ENCODE measurements at places on chromosomes 2 and 18. TPM values are rescaled to one million over a fixed set of nuclear protein-coding genes. Genes with fewer than 3 reads are reported as not detected.

DNA sequence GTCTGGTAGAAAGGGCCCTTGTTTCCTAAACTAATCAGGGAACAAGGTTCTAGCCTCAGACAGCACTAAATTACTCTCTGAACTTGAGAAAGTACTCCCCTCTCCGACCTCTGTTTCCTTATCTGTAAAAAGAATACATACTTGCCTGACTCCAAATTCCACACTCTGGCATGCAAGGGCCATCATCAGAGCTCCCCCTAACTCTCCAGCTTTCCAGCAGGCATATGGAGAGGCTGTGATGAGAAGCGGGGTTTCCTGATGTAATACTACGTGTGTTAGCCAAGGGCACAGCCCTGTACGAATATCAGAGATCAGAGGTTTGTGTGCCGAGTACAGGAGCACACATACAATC lies 1.8 kb upstream of the EVA1A start:
- peaks cover 31% of the 10 kb centered on the region for H3K4me1 ChIP-seq
- peaks cover 68% of the 10 kb centered on the region for H3K27me3 ChIP-seq
- DNase-seq = no peak

DNA sequence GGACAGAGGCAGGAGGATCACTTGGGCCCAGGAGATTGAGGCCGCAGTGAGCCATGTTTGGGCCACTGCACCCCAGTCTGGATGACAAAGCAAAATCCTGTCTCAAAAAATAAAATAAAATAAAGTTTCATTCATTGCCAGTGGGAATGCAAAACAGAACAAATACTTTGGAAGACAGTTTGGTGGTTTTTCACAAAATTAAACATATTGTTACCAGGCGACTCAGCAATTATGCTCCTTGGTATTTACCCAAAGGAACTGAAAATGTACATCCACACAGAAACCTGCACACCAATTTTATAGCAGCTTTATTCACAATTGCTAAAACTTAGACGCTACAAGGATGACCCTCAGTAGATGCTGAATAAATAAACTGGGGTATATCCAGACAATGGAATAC lies 35.8 kb downstream of the FOSL2 start:
- DNase-seq = no peak
- H3K27ac ChIP-seq = no peak overlapping the region
- peaks cover 14% of the 10 kb centered on the region for H3K36me3 ChIP-seq
- peaks cover 62% of the 10 kb centered on the region for H3K4me1 ChIP-seq
- no peak overlapping the region for H3K4me3 ChIP-seq

DNA sequence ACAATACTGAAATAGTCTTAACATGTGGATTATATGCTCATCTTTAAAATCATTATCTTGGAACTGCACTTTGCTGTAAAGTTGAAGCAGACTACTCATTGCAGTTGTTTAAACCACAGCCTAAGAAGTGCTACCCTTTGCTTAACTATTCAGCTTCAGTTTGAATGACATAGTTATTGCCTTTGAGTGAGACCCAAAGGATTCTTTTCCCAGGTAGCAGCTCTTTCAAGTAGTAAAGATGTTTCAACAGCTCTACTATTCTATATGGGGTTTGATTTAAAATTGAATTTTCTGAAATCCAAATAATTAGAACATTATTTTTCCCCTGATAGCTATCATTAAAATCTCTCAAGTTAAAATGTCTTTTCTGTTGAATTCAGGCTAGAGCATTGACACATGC lies 1.1 kb downstream of the SCG2 start:
- no peak overlapping the region for H3K4me3 ChIP-seq
- H3K27ac ChIP-seq = no peak overlapping the region
- no peak for DNase-seq
- H3K27me3 ChIP-seq = peaks cover 3% of the 10 kb centered on the region

Gene SMIM21
- not detected for total RNA-seq

Gene FAHD2A
- total RNA-seq = 32.5 TPM

DNA sequence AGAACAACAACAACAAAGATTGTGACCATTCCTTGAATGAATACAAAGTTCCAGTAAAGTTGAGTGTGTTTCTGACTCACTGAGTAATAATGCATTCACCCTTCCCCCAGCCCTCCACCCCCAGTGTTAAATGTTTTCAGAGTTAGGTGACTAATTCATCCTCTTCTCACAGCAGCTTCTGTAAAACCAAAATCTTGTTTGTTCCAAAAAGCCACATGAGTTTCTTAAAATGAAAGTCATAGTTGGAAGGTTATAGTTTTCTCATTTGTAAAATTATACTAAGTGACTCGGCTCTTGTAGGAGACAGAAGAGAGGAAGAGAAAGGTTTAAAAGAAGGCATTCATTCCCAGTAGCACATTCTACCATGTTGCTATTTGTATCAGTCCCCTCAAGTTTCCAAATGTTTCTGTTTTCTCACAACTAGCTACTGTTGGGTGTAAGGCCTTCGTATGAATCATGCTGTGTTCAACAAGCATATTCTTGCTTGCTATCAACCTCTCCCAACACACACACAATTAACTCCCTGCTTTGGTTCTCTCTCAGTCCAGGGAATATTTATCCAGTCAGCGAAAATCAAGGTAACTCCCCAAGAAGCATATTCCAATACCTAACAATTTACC lies 75.3 kb downstream of the MBD2 start:
- H3K27me3 ChIP-seq = no peaks in the 10 kb centered on the region
- peak overlapping the region; percentile 94 for H3K27ac ChIP-seq
- H3K36me3 ChIP-seq = peaks cover 52% of the 10 kb centered on the region
- DNase-seq = no peak

DNA sequence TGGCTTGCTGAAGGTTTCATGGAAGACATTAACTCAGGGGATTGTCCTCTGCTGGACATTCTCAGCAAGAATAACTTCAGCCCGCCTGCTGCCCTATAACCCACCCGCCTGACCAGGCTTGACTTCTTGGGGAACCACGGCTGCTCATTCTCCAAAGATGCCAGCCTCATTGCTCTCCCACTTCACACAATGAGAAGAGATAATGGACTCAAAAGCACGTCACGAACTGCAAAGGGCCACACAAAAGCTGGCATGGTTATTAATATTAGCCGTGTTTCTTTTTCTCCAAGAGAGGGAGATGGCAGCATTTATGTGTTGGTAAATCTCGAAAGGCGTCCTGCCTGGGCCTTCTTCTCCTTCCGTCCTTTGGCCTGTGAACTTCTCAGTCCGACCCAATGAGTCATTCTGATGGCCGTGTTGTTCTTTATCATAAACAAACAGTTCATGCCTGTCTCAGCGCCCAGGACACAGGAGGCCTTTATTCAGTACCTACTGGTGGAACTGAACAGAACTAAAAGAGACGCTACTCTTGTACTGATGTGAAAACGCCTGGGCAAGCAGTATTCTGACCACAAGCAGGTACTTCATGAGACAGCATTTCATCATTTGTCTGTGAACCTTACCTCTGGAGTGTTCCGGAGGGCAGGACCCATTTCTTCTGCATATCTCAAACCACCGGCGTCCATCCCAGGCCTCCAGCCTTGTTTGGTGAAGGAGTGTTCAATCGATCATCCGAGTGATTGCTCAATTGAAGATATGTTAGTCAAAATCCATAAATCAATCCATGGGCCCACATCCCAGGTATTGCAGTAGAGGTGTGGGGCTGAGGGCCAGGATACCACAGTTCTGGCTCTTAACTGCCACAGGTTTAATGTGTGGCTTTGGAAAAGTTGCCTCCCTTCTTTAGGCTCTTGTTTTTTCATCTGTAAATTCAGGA lies 25.1 kb upstream of the KLHL29 start:
- no peaks in the 10 kb centered on the region for H3K4me1 ChIP-seq
- no peak overlapping the region for H3K27ac ChIP-seq
- H3K4me3 ChIP-seq = no peak overlapping the region
- no peaks in the 10 kb centered on the region for H3K36me3 ChIP-seq
- peaks cover 23% of the 10 kb centered on the region for H3K27me3 ChIP-seq

GRCh38 chr18:39913672-39914366 lies 2041.2 kb upstream of the PIK3C3 start:
- no peaks in the 10 kb centered on the region for H3K36me3 ChIP-seq
- no peak for DNase-seq
- no peak overlapping the region for H3K4me3 ChIP-seq
- no peaks in the 10 kb centered on the region for H3K4me1 ChIP-seq

DNA sequence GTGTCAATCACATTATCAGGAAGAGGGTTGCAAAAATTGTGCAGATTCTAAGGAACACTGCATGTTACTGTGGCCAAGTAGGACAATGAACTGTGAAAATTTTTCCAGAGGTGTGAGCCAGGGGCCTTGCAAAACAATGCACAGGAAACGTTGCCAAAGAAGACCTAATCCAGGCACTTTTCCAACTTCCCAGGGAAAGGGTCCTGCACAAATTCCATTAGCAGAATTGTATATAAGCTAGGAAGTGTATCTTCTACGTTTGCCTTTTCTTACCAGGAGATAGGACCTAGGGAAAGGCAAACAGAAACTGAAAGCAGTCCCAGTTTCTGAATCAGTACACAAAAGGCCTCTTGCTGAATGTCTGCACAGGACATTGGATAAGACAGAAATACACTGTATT lies 1888.3 kb upstream of the CELF4 start:
- no peak overlapping the region for H3K4me3 ChIP-seq
- H3K27ac ChIP-seq = no peak overlapping the region
- no peak for DNase-seq
- H3K4me1 ChIP-seq = no peaks in the 10 kb centered on the region
- H3K36me3 ChIP-seq = no peaks in the 10 kb centered on the region

Gene ZNF804A
- not detected for total RNA-seq

DNA sequence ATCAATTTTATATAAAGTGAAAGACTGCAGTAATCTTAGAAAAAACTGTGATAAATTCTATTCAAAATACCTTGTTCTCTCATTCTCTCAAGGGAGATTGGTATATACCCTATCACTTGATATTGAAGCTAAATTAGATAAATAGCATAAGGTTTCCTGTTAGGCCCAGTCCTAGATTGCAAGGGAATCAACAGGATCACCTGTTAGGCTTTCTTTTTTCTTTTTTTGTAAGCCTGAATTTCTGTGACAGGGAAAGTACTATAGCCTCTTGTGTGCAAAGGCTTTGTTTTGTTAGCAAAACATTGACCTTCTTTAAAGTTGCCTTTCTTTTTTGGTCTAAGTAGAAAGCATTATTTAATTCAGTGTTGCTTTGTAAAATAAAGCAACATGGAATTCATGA lies 100.0 kb downstream of the HAUS1 start:
- H3K27me3 ChIP-seq = no peaks in the 10 kb centered on the region
- DNase-seq = no peak
- peaks cover 67% of the 10 kb centered on the region for H3K4me1 ChIP-seq
- H3K27ac ChIP-seq = no peak overlapping the region
- peaks cover 31% of the 10 kb centered on the region for H3K36me3 ChIP-seq
